Cortex of kidney (tissue), 1 donor: ENCODE measurements at places on chromosomes 13 and 19.
A peak's percentile ranks its signal among the peaks of the same experiment; 100 is the strongest.

GRCh38 chr13:22735011-22735995 is 445.5 kb upstream of the SGCG start:
- no peak for DNase-seq

DNA sequence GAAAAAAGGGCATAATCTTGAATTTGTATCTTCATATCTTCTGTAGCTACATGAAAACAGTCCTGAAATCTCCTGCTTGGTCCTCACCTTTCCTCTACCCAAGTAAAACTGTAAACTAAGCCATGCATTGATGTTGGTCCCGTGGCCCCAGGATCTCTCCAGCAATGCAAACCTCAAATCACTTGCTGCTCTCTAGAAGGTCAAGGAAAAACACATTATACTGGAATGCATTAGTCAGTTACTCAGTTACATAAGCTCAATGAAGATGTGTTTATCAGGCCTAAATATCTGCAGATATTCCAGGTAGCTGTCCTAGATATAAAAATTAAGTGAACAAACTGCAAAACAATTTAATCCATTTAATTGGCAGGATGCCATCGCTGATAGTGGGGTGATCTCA is 261.8 kb downstream of the ABCC4 start:
- DNase-seq, result no peak

DNA sequence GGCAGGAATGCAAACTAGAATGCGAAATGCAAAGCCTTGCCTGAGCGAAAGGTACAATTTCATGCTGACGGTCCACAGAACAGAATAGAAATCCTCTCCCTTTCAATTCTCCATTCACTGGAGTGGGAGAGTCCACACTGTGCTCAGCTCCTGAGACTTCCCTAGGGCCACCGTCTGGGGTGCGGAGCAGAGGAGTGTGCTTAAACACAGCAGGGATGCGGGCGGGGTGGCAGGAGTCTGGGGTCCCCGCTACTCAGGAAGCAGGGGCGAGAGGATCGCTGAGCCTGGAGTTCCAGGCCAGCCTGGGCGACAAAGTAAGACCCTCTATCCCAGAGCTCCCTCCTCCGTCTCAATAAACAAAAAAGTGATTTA is 552 bp upstream of the ZNF816 start:
- no peak for DNase-seq

DNA sequence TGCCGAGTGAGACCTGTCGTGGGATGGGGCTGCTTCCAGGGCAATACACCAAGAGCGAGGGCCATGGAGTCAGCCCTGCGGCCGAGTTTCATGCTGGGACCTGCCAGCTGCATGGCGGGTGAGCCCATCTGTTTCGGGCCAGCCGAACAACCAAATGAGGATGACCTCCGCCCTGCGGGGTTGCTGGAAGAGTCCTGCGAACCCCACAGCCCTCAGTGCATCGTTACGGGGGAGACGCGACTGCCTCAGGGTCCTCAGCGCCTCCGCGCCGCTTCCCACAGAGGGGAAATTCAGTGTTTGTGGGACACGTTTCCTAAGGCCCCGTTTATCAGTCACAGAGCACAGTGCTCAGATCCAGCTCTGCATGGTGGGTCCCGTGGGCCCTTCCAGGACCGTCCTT is 22.0 kb downstream of the SLC15A1 start:
- DNase-seq, result no peak

DNA sequence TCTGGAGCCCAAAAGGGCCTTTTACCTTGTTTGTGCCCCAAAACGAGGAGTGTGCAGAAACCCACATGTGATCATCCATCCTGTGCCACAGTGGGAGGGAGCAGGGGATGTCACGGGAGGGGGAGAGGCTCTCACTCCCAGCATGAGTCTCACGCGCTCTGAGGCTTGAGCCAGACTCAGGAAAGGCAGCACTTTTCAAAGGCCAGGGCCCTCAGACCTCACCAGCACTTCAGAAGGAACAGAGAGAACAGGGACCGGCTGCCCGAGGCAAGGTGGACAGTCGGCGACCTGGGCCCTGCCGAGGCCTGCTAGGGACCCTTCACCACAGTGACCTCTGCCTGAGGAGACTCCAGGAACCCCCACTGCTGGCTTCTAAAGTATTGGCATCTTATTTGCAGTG is 71.7 kb upstream of the WASF3 start:
- DNase-seq, result no peak

GRCh38 chr13:103395139-103395538 is 328.9 kb upstream of the SLC10A2 start:
- DNase-seq, result no peak

- peak; percentile 61 for DNase-seq
Observed at GRCh38 chr19:23762884-23763711, 4.4 kb upstream of the ZNF681 start.

DNA sequence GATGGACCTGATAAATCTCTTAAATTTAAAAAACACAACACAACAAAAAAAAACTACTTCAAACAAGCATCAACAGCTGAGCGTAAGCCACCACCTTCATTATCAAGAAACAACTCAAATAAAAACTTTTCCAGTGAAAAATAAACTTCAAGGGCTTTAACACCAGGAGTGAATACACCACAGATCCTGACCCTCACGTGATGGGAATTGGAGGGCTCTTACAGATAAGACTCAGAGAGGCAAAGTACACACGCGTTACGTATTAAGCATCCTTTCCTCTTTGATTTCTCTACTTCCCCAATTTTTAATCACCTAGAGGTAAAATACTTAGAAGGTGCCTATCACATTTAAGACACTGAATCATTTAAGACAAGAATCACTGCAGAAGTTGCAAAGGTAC is 573 bp upstream of the STARD13 start:
- no peak for DNase-seq

DNA sequence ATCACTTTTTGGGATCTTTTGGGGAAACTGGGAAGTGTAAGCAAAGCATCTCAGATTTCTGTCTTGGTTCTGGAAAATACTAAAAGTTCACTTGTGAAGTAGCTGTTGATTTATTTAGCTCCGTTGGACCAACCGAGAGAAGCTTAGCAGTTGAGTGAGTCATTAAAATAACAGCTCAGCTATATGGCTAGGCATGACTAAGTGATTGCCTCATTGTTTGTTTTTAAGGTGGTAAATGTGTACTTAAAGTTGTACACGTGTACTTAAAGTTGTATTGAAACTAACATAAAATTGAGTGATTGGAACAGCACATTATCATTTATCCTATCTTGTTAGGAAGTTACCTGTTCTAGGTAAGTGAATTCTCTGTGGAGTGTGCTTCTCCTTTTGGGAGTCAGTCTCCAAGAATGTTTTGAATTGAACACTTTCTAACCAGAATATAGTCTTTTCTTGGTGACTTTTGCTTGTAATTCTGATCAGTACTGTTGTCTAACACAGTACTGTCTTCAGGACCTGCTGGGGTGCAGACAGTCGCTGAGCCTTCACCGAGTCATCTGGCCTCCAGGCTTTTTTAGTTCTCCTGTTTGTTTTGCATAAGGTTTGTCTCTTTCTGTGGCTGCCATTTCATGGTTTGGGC is 2.9 kb upstream of the DCUN1D2 start:
- no peak for DNase-seq

GRCh38 chr13:25288966-25289365 is 1.7 kb upstream of the MTMR6 start:
- no peak for DNase-seq

DNA sequence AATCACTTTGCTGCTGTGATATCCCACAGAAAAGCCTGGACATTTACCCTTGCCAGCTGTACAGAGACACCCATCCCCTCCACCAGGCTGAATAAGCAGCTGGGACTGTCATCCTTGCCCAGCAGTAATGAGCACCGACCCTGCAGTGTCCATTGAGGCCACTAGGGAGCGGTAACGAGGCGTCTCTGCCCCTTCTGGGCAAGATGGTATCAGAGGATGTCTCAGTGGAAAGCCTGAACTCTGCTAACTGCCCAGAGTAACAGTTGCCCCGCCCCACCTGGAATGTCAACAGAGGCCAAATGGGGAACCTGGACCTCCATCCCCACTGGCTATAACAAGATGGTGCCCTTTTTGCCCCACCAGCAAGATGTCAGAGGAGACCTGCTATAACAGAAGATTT is 22.8 kb upstream of the CEACAM20 start:
- no peak for DNase-seq

DNA sequence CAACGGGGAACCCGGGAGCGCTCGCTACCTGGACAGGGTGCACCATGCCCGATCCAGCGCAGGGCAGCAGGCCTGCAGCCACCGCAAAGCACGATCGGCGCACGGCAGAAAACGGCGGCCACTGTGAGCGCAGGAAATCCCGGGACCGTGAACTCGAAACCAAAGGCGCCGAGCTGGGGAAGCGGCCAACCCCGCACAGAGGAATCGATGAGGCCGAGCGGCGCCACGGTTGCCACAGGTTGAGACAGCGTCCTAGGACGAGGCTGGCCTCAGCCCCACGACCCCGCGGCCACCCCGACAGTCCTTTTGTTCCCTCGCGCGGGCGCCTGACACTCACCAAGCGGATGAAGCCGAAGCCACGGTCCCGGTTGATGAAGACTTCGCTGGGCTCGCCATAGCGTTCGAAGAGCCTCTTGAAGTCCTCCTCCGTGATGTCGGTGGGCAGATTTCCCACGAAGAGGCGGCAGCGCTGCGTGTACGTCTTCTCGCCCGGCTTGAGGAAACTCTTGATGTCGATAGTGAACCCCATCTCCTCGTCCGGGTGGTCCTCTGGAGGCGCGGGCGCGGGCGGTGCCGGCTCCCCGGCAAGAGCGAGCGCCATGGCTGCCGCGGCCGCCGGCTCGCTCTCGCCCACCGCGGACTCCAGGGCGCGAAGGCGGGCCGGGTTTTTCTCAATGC is 557 bp downstream of the PSPC1 start:
- no peak for DNase-seq

- DNase-seq, result no peak
Observed at GRCh38 chr13:105442949-105443699, 1092.3 kb downstream of the EFNB2 start.

GRCh38 chr13:28582225-28582891 is 76.6 kb upstream of the POMP start:
- no peak for DNase-seq

DNA sequence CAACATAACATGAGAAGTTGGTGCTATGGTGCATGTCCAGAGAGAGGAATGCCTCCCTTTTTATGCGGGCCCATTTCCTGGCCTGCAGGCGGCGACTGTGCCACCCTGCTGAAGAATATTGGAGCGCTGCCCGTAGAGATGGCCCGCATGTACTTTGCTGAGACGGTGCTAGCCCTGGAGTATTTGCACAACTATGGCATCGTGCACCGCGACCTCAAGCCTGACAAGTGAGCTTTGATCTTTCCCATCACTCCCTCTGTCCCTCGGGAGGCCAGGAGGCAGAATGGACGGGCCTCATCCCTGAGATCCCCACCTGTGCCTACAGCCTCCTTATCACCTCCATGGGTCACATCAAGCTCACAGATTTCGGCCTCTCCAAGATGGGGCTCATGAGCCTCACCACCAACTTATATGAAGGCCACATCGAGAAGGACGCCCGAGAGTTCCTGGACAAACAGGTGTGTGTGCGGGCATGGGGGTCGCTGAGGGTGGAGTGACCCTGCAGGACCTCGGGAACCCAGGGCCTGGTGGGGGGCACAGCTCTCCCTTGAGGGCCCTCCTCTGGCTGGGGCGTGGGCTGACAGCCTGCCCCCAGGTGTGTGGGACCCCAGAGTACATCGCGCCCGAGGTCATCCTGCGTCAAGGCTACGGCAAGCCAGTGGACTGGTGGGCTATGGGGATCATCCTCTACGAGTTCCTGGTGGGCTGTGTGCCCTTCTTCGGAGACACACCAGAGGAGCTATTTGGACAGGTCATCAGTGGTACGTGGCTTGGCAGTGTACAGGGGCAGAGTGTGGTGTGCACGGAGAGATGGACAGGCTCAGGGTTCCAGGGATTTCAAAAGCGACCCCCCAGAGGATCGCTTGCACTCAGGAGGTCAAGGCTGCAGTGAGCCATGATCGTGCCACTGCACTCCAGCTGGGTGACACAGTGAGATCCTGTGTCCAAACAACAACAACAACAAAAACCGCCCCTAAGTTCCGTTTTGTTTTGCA is 16.2 kb downstream of the DNASE2 start:
- DNase-seq, result no peak

DNA sequence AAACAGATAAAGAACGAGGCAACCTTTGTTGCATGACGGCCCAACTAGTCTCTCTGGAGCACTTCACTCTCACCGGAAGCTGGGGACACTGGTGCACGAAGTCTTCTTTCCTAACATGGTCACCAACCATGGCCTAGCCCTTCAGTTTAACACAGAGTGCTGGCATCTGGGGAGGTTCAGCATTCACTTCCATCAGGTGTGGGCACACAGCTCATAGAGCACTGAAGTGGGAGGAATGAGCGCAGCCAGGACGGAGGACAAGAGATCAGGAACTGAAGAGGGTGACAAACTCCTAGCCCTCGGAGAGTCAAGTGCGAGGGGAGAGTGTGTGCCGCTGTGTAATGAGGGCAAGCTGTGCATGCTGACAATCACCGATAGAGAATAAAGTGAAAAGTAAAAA is 92.4 kb downstream of the CDADC1 start:
- DNase-seq, result no peak

GRCh38 chr13:21749410-21749809 is 78.5 kb downstream of the FGF9 start:
- no peak for DNase-seq

- DNase-seq, result no peak
Observed at GRCh38 chr19:52492201-52492993, 35.1 kb upstream of the ZNF808 start.
